K562 (cell line): ENCODE measurements at places on chromosomes 5 and 9. TPM values are rescaled to one million over a fixed set of nuclear protein-coding genes. Genes with fewer than 3 reads are reported as not detected.

OR1J2 gene
- total RNA-seq = not detected in 2 replicates

SPATA31E1 gene
- total RNA-seq = not detected in 2 replicates

ZNF608 gene
- total RNA-seq = 1.5 and 2.3 TPM in 2 replicates

GRCh38 chr9:133657120-133657661 is 21.0 kb downstream of the DBH start:
- DNase-seq = no peak

DNA sequence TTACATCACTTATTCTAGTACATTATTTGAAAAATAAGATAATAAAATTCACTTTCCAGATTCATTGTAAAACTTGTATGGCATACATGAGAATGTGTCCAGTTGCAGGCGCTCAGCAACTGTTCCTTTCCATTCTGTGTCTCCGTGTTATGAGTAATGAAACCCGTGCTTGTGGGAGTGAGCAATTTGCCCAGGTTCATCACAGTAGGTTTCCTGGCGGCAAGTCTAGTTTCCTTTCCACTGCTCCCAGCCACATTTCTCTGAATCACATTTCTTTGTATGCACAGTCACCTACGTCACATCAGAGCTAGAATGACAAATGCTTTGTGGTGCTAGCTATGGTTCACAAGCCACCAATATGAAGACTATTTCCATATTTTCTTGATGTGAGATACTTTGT is 39.9 kb downstream of the MOCS2 start:
- peak; percentile 16 for DNase-seq

- no peak for DNase-seq
These were observed 217.0 kb downstream of the PCSK5 start for GRCh38 chr9:76107482-76107881.

GRCh38 chr5:77630114-77630680 is 8.3 kb downstream of the OTP start:
- DNase-seq = no peak

- DNase-seq = no peak
These were observed 4.6 kb downstream of the CSF1R start for GRCh38 chr5:150081541-150082283.

DNA sequence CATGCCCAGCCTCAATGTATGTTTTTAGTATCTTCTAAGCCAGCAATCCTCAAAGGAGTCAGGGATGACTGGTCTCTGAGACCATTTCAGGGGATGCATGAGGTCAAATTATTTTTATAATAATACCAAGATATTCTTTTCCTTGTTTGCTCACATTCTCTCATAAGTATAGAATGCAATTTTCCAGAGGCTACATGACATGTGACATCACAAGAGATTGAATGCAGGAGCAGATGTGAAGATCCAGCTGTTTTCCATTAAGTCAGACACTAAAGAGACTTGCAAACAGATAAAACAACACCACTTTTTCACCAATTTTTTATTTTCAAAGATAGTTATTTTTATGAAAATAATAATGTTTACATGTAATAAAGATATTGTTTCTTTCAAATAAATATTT is 22.0 kb upstream of the FREM1 start:
- no peak for DNase-seq

GRCh38 chr5:72633041-72633445 is 125.8 kb upstream of the ZNF366 start:
- DNase-seq = no peak

- DNase-seq = no peak
These were observed 158.3 kb downstream of the FAM174A start for GRCh38 chr5:100693481-100693880.

DNA sequence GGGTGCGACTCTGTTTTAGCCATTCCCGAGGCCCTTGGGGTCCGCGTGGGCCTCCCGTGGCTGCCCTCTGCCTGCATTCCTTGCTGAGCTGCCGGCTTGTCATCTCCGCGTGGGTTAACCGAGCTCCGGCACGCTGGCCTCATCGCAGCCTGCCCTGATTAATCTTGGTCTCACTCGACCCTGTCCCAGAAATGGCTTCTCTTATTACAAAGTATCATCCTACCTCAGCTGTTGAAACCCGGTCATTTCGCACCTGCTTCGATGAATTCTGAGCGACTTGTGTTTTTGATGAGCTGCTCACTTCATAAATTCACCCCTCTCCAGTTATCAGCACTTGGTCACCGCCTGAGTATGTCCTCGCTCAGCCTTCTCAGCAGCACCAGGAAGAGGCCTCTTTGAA is 123.5 kb upstream of the EGFLAM start:
- no peak for DNase-seq

DNA sequence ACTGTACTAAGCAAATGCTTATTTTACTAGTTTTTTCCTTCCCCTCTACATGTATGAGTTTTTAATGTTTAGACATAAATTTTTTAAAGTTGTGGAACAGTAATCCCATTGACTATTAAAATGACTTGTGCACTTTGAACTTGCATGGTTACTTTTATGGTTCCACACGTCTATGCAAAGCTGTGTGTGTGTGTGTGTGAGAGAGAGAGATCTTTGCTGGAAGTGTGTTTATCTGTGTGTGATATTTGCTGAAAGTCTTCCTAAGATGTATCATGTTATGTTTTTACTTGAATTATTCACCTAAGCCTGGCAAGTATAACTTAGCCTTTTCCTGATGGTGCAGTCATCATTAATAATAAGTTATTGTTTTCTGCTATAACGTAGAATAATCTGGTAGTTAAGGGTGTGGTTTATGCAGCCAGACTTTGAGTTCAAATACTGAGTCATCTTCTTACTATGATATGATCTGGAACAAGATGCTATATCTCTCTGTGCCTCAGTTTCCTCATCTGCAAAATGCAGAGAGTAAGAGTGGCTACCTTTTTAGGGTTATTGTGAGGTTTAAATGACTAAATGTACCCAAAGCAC is 138.6 kb downstream of the SMARCA2 start:
- no peak for DNase-seq

GRCh38 chr5:100616981-100617380 is 81.8 kb downstream of the FAM174A start:
- no peak for DNase-seq
